ENCODE measurements at places on chromosomes 5 and 9.

GRCh38 chr5:74457876-74458275 is 182.7 kb downstream of the ENC1 start:
- DNase-seq = no peak

DNA sequence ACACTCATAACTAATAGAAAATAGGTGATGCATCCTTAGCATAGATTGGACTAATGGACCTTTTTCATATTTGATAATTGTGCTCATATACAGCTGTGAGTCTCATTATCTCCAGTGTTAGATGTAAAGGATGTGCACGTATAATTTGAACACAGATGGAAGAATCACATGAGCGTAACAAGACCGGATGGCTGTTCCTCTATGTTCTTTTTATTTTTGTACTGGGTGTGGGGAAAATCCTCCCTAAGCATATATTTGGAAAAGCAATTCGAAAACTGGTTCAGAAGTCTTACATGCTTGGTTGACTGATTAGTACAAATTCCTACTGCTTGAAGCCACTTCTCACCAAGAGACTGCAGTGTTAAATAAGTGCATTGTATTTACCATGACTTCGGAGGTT is 230.2 kb downstream of the AOPEP start:
- DNase-seq = no peak

DNA sequence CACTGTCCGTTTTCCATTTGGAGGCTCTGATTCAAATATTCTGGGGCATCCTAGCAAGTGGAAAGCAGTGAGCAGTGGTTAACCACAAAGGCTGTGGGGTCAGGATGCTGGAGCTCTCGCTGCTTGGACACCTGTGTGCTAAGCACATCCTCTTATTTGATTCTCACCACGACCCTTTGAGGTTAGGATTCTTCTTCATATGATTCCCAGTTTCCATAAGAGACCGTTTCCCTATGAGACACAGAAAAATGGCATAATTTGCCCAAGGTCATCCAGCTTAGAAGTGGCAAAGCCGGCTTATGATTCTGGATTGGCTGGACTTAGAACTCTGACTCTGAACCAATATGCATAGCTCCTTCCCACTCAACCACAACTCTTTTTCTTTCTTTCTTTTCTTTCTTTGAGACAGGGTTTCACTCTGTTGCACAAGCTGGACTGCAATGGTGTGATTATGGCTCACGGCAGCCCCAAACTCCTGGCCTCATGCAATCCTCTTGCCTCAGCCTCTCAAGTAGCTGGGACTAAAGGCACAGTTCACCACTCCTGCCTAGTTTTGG is 207.7 kb downstream of the TTLL11 start:
- DNase-seq = no peak

DNA sequence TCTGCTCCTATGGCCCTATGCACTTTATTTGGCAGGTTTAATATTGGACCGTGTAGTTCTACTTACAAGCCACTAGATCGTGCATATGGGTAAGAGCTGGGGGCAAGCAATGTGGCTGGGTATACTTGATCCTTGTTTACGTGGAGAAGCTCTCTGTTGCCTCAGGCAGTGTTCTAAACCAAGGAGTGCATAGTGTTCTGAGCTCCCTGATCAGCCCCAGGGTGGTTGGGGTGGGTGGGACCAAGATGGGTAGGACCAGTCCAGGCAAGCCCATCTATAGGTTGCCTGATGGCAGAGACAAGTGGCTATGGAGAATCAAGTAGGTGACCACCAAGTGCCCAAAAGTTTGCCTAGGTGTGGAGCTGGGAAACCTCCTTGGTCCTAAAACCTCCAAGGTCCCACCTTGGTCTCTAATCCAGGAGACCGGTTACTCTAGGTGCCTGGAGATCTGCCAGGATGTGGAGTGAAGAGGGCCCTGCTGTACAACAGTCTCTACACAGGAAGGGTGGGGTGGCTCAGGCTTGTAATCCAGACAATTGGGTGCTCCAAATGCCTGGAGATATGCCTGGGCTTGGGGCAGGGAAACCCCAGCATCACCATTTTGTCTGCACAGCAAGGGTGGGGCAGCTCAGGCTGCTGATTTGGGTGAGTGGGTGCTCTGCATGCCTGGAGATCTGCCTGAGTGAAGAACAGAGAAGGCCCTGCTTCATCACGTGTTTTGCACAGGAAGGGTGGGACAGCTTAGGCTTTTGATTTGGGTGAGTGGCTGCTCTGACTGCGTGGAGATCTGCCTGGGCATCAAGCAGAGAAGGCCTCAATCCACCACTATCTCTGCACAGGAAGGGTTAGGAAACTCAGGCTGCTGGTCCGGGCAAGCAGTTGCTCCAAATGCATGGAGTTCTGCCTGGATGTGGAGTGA is 659.8 kb downstream of the TLE4 start:
- DNase-seq = no peak

- DNase-seq = no peak
Measured at GRCh38 chr5:15864536-15865215, 314.9 kb downstream of the MARCHF11 start.

- DNase-seq = no peak
Measured at GRCh38 chr5:75545131-75545530, 33.4 kb downstream of the POLK start.

DNA sequence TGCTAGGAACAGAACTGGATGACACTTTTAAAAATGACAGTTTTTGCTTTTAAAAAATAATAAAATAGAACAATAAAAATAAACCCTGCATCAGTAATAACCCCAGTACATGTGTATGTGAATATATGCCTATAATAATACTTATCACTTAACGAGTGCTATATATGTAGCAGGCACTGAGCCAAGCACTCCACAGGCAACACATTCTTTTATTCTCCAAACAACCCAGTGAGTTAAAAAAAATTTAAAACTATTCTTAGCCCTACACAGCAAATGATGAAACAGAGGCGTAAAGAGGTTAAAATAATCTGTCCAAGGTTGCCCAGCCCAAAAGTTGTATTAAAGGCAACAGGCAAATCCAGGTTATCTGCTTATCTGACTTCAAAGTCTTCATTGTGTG is 124.5 kb upstream of the SMIM23 start:
- DNase-seq = no peak

GRCh38 chr5:106121972-106122605 is 1548.6 kb downstream of the EFNA5 start:
- no peak for DNase-seq

GRCh38 chr5:133938929-133939328 is 29.5 kb downstream of the C5orf15 start:
- no peak for DNase-seq

GRCh38 chr9:2859776-2860379 is 16.0 kb upstream of the PUM3 start:
- peak; percentile 3 for DNase-seq

DNA sequence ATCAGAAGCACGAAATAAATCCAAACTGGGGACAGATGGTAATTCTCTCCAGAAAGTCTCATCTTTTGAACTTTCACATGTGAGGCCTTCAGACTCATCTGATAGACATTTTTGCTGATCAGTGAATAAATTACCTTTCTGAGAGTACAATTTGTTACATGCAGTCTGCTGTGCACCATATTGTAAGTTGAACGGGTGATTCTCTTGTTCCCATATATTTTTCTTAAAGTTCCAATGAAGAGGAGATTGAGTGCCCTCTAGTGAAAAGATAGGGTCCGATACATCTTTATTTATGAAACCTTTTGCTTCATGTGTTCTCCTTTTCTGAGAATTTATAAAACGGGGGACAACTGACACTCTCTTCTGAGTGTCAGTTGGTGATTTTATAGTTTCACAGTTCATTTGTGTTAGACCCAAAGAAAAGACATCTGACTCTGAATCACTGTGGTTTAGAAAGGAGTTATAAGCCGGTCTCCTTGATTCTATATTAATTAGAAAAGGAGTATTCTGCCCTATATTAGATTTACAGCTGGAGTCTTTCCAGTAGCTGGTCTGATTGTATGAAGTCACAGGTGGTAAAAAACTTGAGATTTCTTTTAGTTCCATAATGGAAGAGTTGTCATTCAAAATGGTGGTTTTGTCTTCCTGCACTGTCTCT is 30.4 kb downstream of the GNG10 start:
- DNase-seq = peak; percentile 27

DNA sequence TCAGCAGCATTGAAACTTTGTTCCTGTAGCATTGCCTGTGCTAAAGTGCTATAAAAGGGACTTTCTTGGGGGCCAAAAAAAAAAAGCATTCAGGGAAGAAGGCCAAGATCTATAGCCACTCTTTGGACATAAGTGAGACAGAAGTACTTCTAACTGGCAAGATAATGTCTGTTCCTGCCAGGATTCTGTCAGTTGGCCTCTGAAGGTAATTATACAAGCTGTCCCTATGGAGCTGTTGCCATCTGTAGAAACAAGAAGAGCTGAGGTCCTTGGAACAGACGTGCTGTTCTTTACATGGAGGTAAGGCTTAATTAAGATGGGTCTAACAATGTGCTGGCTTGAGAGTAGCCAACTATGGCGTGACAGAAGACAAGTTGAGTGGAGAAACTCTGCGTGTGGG is 9.7 kb downstream of the KIF20A start:
- no peak for DNase-seq

- no peak for DNase-seq
Measured at GRCh38 chr9:86355814-86356213, 1.6 kb upstream of the TUT7 start.

GRCh38 chr5:43073597-43074546 is 33.8 kb upstream of the ANXA2R start:
- DNase-seq = peak; percentile 13

DNA sequence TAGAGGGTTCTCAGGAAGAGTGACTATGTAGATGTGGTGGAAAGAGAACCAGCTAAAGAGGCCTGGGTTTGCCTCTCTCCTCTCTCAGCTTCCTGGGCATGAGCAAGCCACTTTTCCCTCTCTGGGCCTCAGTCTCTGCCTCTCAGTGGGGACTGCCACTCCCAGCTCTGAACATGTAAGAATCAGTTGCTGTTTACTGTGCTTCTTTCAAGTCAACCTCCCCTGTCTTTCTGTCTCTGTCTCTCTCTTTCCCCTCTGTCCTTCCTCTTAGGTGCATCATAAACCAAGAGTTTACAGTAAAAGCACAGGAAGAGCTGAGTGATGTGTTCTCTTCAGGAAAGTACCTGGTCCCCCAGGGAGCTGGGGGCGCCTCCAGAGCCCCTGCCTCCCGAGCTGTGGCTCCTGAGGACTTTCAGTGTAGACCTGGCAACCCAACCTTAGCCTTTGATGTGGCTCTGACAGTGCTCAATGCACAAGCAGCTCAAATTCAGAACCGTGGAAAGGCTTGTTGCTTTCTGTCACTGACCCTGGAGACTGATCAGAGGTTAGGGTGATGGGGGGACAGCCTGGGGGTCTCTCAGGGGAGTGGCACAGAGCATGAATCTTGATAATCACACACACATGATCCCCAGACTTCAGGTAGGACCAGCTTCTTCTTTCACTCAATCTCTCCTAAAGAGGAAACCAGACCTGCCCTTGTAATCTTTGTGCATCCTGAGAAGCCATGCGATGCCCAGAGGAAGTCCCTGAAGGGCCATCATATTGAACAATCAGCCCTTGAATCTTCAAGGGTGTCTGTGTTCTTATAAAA is 59.4 kb upstream of the TNFSF8 start:
- no peak for DNase-seq

GRCh38 chr5:158852622-158853021 is 247.1 kb downstream of the EBF1 start:
- no peak for DNase-seq
